Amniotic epithelial cell (primary cell): ENCODE measurements at places on chromosomes 7 and 10.

GRCh38 chr7:101308245-101309085, 13.1 kb downstream of the IFT22 start:
- DNase-seq, result peak; percentile 29

DNA sequence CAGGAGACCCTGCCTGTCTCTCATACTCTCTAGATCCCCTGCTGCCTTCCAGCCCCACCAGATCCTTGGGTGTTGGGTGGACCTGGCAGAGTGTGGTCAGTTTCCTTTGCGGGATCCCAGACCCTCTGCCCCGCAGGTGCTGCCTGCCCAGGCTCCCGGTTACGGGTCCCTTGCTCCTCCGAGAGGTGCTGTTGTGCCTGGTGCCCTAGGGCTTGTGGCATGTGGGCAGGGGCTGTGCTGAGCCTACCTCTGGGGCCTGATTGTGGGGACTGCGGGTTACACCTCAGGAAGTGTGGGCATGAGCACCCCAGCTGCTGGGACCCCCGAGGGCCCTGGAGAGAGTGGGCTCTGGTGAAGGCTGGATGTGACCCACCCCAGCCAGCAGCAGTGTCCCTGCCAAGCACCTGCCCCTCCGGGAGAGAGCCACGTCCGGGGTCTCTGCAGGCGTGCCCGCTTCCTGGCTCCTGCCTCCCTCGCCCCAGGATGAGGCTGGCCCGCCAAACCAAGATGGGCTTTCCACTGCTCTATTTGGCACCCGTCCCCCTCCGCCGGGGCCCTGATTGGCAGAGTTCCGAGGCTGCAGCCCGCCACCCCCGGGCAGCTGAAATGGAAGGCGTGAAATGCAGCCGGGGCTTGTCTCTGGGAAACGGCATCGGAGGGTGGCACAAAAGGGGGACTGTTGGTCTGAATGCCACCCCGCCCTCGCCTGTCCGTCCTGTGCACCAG, 17.0 kb downstream of the CLIP2 start:
- no peak for DNase-seq

- DNase-seq, result no peak
Observed at GRCh38 chr10:131844529-131845084, 56.2 kb upstream of the PPP2R2D start.

DNA sequence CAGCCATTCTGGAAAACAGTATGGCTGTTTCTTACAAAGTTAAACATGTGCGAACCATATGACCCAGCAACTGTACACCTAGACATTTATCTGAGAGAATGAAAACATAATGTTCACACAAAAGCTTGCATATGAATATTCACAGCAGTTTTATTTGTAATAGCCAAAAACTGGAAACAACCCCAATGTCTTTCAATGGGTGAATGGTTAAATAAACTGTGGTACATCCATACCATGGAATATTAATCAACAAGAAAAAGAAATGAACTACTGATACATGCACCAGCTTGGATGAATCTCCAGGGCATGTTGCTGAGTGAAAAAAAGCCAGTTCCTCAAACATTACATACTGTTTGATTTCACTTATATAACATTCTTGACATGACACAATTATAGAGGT, 37.3 kb downstream of the LEP start:
- DNase-seq, result no peak

GRCh38 chr10:15858861-15859281, 1.4 kb downstream of the MINDY3 start:
- no peak for DNase-seq

GRCh38 chr10:117175215-117175900, 21.9 kb upstream of the KCNK18 start:
- DNase-seq, result no peak
